ENCODE measurements at places on chromosomes 6 and 20. TPM values are rescaled to one million over a fixed set of nuclear protein-coding genes. Genes with fewer than 3 reads are reported as not detected.

GRCh38 chr6:154986787-154987235 is 8.3 kb upstream of the TIAM2 start:
- H3K27me3 ChIP-seq: no peaks in the 10 kb centered on the region
- no peak overlapping the region for H3K4me3 ChIP-seq
- H3K4me1 ChIP-seq: no peaks in the 10 kb centered on the region
- no peak for DNase-seq

DNA sequence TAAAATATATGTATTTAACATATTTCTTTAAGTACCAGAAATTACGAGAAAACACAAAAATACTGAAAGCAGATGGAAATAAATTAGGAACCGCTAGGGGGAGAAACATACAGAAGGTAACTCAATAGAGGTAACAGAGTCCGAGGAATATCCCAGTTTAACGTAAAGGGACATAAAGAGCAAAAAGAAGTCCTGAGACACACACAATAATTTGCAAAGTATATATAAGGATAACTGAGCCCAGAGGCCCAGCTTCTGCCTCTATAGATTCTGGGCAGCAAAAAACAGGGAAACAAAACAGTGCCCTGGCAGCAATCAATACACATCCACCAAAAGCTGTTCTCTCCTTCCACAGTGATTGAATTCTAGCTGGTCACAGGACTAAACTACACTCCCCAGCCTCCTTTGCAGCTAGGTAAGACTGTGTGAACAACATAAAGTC is 15.1 kb downstream of the TBC1D32 start:
- peaks cover 3% of the 10 kb centered on the region for H3K36me3 ChIP-seq
- H3K4me1 ChIP-seq: no peaks in the 10 kb centered on the region
- H3K27ac ChIP-seq: no peak overlapping the region

GRCh38 chr6:34317172-34317477 is 68.3 kb upstream of the SMIM29 start:
- no peak overlapping the region for H3K4me3 ChIP-seq
- H3K36me3 ChIP-seq: no peaks in the 10 kb centered on the region
- no peak for DNase-seq
- peak overlapping the region; percentile 8 for H3K27ac ChIP-seq
- H3K27me3 ChIP-seq: no peaks in the 10 kb centered on the region

DNA sequence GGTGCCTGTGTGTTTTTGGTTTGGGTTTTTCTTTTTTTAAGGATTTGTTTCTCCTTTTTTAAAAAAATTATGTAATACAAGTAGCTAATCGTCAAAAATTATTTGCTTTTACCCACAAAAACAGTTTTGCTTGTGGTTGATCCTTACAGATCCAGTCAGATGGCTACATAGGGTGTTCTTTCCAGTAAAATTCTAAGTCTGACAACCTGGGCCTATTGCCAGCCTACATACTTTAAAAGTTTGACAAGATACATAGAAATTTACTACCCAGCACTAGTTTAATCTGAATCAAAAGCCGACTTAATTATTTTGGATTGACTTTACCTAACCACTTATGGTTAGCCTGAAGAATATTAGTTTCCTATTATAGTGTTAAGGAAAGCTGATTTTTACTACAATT is 2.1 kb upstream of the SOX4 start:
- H3K27me3 ChIP-seq: peaks cover 6% of the 10 kb centered on the region
- H3K36me3 ChIP-seq: no peaks in the 10 kb centered on the region
- DNase-seq: no peak
- H3K4me1 ChIP-seq: peaks cover 42% of the 10 kb centered on the region

DNA sequence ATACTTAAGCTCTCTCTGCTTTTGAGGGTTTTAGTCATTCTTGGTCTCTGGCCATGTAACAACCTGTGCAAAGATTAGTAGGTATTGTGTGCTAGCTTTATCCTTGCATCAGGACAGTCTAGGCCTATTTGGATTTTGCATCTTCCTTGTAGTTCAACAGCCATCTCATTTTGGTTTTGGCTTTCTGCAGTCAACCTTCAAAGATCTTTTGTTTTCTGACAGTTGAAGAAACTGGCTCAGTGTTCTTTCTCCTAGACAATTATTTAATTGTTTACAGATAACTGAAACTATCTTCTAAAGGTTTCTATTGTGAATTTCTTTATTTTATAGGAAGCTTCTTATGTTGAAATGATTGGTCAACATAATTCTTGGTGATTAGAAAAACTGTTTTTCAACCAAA is 307.5 kb downstream of the CDKAL1 start:
- H3K4me1 ChIP-seq: no peaks in the 10 kb centered on the region
- H3K27ac ChIP-seq: no peak overlapping the region
- H3K27me3 ChIP-seq: no peaks in the 10 kb centered on the region
- H3K36me3 ChIP-seq: no peaks in the 10 kb centered on the region
- DNase-seq: no peak

- no peaks in the 10 kb centered on the region for H3K36me3 ChIP-seq
- H3K4me1 ChIP-seq: no peaks in the 10 kb centered on the region
- H3K4me3 ChIP-seq: no peak overlapping the region
- H3K27ac ChIP-seq: no peak overlapping the region
These were observed 643.7 kb downstream of the UTRN start for GRCh38 chr6:144928847-144929246.

GRCh38 chr20:47868744-47869143 is 83.5 kb upstream of the SULF2 start:
- H3K4me1 ChIP-seq: no peaks in the 10 kb centered on the region
- H3K27ac ChIP-seq: no peak overlapping the region
- no peaks in the 10 kb centered on the region for H3K27me3 ChIP-seq

DNA sequence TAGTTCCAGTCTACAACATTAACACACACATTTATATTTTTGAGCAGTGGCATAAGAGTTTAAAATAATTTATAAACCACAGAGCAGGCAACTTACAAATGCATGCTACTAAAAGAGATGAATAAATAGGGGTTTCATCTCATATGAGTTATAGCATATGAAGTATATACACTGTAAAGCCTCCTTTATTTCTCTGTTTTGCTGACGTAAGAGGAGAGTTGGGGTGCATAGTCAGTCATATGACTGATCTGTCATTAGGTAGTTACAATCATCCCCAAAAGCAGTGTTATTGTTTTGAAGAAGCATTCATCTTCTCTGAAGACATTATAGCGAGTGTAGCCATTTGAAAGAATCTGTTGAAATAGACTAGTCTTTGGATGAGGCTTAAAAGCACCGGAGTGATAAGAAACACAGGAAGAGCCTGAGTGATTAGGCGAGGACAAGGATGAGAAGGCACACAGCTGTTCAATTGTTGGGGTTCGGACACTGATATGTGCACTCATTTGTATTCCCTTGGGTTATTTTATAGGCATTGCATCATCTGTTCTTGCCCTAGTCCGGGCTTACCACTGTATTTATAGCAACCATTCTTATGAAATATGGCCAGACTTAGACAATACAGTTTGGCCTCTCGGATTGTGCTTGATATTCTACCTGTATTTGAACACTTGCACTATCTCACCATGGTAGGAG is 325.7 kb downstream of the SAMD5 start:
- H3K27ac ChIP-seq: no peak overlapping the region
- DNase-seq: no peak
- no peaks in the 10 kb centered on the region for H3K27me3 ChIP-seq
- H3K4me1 ChIP-seq: no peaks in the 10 kb centered on the region

DNA sequence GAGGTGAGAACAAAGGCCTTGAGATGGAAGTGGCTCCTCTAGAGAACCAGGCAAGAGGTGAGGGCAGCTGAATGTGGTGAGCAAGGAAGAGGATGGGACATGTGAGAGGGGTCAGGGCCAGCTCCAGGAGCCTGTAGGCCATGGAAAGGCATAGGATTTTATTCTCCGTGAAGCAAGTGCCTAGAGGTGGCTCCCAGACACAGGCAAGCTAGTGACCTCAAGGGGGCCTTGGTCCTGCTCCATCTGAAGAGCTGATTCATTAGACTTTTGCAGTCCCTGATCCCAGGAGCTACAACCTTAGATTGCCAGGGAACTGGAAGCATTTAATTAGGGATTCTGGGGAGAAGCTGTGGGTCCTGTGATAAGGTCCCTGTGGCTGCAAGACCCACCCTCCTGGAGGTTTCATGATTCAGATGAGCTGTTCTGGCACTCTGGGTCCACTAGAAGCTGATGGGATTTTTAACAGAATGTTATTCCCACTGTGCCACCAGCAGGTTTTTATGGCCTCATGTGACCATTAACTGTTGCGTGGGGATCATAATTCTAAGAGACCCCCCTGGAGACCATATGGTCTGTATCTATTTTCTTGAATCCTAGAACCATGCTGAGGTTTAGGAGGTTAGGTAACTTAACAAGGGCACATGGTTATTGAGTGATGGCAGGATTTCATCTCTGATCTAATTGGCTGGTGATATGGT is 90.5 kb downstream of the ELOVL5 start:
- no peak overlapping the region for H3K4me3 ChIP-seq
- DNase-seq: no peak
- no peaks in the 10 kb centered on the region for H3K4me1 ChIP-seq

DNA sequence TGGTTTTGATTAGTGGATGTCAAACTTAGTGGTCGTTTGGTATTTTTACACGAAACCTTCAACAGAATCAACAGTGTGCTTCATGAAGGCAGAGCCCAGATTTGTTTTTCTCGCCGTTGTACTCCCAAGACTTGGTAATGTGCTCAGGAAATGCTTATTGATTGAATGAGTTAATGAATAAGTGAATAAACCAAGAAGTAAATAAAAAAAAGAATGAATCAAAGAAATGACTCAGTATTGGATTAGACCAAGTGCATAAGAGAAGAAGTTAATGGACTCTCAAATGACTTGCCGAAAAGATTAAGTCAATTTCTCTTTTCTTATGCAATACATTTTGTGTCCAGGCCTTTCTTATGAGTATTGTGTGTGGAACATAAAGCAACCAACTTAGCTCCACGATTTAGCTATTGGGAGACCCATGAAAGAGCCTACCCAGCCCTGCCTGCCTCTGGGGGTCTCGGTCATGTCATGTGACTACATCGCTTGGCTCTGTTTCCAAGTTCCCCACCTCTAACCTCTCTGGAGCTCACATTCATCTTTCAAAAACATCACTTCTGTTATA is 10.6 kb upstream of the FUCA2 start:
- no peaks in the 10 kb centered on the region for H3K27me3 ChIP-seq
- no peaks in the 10 kb centered on the region for H3K36me3 ChIP-seq
- no peak overlapping the region for H3K4me3 ChIP-seq
- DNase-seq: no peak

- H3K4me3 ChIP-seq: no peak overlapping the region
- DNase-seq: no peak
- H3K36me3 ChIP-seq: no peaks in the 10 kb centered on the region
- no peaks in the 10 kb centered on the region for H3K27me3 ChIP-seq
- H3K27ac ChIP-seq: no peak overlapping the region
These were observed 627.9 kb downstream of the PRKN start for GRCh38 chr6:162099685-162100084.

- H3K27ac ChIP-seq: no peak overlapping the region
- no peak for DNase-seq
- no peaks in the 10 kb centered on the region for H3K27me3 ChIP-seq
- H3K4me3 ChIP-seq: no peak overlapping the region
These were observed 98.7 kb downstream of the PLEKHG1 start for GRCh38 chr6:150698391-150698790.

DNA sequence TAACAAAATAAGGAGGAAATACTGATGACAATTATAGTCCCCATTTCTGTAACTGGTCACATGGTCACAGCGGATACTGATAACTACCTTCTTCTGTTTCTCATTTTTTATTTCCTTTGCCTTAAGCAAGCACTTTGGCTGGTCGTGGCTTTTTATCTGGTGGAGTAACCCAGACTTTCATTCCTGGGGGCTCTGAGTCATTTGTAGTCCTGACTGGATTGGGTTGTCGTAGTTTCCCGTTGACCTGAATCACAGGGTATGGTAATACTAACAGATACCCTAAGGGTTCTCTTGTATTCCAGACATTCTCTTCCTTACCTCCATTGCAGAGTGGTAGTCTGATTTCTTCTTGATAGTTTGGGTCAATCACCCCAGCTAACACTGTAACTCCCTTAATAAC is 500.3 kb upstream of the ADGRB3 start:
- no peaks in the 10 kb centered on the region for H3K36me3 ChIP-seq
- no peak overlapping the region for H3K27ac ChIP-seq
- no peaks in the 10 kb centered on the region for H3K4me1 ChIP-seq
- no peak overlapping the region for H3K4me3 ChIP-seq
- no peaks in the 10 kb centered on the region for H3K27me3 ChIP-seq
- DNase-seq: no peak

DNA sequence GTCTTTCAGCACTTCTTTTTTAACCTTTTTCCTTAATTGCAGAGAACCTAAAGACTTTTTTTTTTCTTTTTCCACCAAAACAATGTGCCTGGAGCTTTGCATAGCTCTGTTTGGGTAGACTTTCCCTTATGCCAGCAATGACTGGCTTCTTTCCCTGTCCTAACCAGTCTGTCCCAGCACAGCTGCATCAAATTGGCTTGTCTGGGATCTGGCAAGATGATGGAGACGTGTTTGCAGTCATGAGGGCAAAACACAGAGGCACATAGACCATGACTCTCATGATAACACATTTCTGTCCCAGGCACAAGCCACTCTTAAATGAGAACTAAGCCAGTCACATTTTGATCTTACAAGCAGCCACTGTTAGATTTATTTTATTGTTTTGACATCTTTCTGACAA is 16.5 kb downstream of the HEY2 start:
- no peak overlapping the region for H3K27ac ChIP-seq
- no peak for DNase-seq
- H3K4me3 ChIP-seq: no peak overlapping the region

GRCh38 chr6:110816677-110817076 is 1.4 kb upstream of the CDK19 start:
- no peak overlapping the region for H3K4me3 ChIP-seq
- H3K4me1 ChIP-seq: peaks cover 13% of the 10 kb centered on the region
- no peaks in the 10 kb centered on the region for H3K36me3 ChIP-seq
- peak; percentile 26 for DNase-seq
- H3K27me3 ChIP-seq: no peaks in the 10 kb centered on the region

DNA sequence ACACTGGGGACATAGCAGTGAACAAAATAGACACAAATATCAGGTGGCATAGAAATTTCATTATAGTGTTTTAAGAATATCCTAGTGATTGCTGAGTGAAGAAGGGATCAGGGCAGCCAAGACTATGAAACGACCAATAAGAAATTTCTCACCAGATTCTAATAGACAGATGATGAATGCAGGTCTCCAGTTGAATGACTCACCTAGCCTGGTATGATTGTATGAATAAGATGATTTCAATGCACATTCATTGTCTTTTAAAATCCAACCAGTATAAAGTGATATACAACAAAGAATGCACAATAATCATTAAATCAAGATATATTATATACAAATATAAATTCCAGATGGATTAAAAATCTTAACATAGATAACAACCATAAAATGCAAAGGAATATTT is 124.5 kb upstream of the TENT5A start:
- H3K27ac ChIP-seq: no peak overlapping the region
- DNase-seq: no peak
- H3K4me3 ChIP-seq: no peak overlapping the region
- no peaks in the 10 kb centered on the region for H3K4me1 ChIP-seq
- no peaks in the 10 kb centered on the region for H3K36me3 ChIP-seq

HSPA1A gene
- total RNA-seq: 34.6 TPM

RTEL1 gene
- 36.3 TPM for total RNA-seq

SLC26A8 gene
- not detected for total RNA-seq

HLA-DOB gene
- total RNA-seq: 13.7 TPM

RHAG gene
- total RNA-seq: not detected

OLIG3 gene
- total RNA-seq: not detected

BCAS4 gene
- 13.5 TPM for total RNA-seq

EYS gene
- not detected for total RNA-seq

RIMS4 gene
- total RNA-seq: not detected

PKIB gene
- total RNA-seq: not detected

PREX1 gene
- 392 TPM for total RNA-seq

C4B gene
- total RNA-seq: 5.1 TPM

FRK gene
- not detected for total RNA-seq
